ENCODE measurements at places on chromosomes 12 and 14.

DNA sequence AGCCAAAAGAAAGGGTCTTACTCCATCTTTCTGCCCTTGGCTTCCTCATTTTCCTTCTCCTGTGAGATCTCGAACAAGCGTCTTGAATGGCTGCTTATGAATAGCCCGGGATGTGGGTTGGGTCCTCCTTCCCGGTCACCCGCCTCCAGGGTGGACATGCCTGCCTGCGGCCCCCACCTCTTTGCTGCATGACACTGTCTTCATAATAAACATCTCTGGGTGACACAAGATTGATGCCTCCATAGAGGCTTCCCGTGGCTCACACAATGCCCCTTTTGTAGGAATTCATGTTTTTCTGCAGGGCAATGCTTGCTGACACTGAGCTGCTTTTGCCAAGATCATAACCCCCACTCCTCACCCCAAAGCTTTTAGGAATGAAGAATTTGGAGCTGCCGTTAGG is 125.9 kb downstream of the ZNF664 start:
- DNase-seq, result no peak

- no peak for DNase-seq
Observed at GRCh38 chr12:97127061-97127460, 220.0 kb downstream of the NEDD1 start.

DNA sequence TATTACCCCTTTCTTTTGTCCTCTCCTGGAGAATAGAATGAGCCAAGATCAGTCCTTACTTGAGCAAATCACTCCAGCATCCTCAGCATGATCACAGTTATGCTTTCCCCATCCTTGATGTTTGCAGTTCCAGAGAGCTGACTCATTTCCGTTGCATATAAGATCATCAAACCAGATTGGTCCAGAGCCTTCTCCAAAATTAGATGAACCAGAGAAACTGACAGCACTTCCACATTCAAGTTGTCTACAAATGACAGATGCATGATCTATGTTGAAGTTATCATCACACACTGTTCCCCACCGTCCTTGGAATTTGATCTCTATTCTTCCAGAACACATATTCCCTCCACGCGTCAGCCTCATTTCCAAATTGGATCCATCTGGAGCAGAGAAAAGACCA is 4.8 kb downstream of the CD163 start:
- no peak for DNase-seq

GRCh38 chr12:224330-224729 is 10.4 kb upstream of the SLC6A12 start:
- DNase-seq, result no peak

DNA sequence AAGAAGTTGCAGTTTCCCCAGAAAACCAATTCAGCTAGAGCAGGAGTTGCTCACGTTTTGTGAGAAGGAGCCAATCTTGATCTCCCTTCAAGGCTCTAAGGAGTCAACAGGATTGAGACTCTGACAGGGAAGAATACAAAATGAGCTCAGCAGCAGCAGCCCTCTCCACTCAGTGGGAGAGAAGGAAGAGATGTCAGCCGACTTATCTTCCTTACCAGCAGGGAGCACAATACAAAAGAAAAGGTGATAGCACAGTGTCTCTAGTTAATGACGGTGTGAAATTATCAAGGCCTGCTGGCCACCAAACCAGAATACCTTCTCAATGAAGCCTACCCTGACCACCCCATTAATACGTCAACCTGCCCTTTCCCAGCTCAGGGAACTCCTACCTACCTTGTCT is 223.6 kb upstream of the TMPO start:
- DNase-seq, result no peak

GRCh38 chr12:125142601-125143000 is 77.4 kb downstream of the AACS start:
- no peak for DNase-seq

- DNase-seq, result no peak
Observed at GRCh38 chr12:5730962-5731361, 214.1 kb downstream of the ANO2 start.

Data from activated CD8-positive, alpha-beta memory T cell treated with anti-CD3 and anti-CD28 coated beads for 1 hour (primary cell).